GM20000 (cell line): ENCODE measurements at places on chromosomes 1 and 21.
A peak's percentile ranks its signal among the peaks of the same experiment; 100 is the strongest.

DNA sequence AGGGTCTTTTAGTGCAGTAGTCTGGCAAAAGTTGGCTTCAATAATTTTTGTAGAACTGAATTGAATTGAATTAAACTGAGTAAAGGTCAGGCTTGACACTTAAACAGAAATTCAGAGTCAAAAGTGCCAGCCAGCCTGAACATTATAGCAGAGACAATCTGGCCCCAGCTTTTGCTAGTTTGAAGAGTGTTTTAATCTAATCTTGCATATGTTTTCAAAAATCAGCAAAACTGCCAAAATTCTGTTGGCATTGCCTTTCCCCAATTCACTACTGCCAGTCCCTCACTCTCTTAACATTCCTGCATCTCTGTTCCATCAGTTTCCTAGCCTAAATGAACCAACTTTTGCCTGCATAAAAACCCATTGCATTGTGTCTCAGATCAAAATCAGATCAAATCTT lies 403.8 kb downstream of the NUF2 start:
- DNase-seq: no peak

DNA sequence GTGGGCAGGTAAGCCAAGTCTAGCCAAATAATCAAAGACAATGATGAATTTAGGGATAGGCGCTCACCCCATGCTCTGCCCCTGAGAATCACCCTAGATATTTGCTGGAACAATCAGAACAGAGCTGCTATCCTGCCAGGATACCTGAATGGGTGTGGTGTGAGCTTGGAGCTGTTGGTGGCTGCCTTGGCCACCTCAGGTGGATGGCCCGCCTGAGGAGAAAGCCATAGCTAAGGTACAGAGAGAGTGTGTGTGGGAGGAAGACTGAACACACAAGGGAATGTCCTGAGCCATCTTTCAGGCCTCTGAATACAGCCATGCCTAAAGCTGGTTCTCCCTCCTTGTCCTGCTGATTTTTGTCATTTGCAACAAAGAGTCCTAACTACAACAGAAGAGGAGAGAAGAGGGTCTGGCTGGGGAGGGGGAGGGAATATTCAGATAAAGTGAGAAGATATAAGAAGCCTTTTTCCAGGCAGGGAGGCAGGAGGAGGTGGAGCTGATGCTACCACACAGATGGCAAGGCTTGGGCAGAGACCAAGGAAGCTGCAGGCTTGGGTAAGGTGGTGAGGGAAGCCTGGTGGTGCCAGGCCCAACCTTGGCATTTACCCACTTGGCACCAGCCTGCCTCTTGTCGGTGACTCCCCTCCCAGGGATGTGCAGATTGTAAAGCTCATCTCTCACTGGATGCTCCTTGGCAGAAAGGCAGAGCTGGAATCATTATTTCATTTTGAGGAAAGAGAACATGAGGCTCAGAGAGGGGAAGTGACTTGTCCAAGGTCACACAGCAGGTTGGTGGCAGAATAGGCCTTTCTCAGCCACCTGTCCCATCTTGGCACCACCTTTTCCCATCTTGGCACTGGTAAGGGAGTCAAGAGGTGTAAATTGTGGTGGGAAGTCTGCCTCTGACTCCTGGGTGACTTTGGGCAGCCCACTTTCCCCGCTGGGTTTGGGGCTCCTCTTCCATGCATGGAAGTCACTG lies 49.7 kb downstream of the NKAIN1 start:
- no peak for DNase-seq

- peak; percentile 23 for DNase-seq
These were observed 370.6 kb downstream of the PTPRC start for GRCh38 chr1:199009447-199009846.

- DNase-seq: no peak
These were observed 18.5 kb upstream of the MTARC1 start for GRCh38 chr1:220768126-220768601.

GRCh38 chr1:230278871-230279582 lies 147.1 kb downstream of the PGBD5 start:
- no peak for DNase-seq

DNA sequence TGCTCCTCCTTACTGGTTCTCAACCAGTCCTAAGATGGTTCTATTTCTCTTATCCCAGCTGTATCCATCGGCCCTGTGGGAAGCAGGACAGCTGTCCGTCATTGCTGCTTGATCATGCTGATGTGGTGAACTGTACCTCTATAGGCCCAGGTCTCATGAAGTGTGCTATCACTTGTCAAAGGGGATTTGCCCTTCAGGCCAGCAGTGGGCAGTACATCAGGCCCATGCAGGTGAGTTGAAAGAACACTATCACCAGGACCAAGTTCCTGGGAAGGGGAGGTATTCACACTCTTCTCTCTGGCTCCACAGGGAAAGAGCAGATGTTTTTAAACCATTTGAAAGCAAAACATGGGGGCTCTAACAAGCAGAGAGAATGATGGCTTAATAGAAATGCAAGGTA lies 302.6 kb downstream of the PAPPA2 start:
- no peak for DNase-seq

GRCh38 chr1:225617479-225617878 lies 35.4 kb downstream of the ENAH start:
- no peak for DNase-seq

- no peak for DNase-seq
These were observed 56.5 kb downstream of the CAMSAP2 start for GRCh38 chr1:200795156-200795555.

DNA sequence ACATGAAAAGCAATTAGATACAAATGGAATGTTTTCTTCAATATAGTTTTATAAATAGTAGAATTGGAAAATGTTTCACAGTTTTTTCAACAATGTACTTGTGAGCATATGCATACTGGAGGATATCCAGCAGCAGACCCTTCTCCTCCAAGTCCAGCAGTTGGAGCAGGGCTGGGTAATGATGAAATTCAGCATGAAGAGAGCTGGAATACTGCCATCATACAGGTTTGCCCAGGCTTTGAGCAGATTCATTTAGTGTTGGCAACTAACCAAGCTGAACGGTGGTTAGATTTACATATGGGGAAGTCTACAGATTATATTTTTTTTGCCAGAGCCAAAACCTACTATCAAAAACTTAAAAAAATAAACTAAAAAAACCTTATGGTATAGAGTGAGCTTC lies 38.3 kb downstream of the WDR3 start:
- no peak for DNase-seq

DNA sequence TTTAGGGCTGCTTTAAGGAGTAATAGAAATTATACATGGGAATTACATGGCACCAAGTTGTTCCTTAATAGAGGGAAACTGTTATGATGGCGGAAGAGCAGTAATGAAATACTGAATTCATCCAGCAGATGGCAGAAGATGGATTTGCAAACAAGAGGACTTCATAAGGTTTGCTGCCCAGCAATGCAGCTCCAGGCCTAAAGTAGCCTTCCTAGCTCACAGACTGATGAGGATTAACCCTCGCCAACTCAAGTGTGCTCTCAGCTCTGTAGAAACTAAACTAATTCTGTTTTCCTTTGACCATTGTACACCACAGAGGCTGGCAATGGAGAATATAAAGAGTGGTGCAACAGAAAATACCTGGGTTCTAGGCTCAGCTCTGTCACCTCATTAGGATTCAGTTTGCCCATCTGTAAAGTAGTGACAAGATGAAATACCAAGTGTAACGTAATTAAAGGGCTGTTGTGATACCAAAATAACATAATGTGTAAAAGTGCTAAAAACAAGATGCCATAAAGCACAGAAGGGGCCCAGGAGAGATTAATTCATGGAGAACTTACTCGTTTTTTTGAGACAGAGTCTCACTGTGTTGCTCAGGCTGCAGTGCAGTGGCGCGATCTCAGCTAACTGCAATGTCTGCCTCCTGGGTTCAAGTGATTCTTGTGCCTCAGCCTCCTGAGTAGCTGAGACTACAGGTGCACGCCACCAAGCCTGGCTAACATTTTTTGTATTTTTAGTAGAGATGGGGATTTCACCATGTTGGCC lies 102.4 kb upstream of the SERBP1 start:
- DNase-seq: peak; percentile 51

GRCh38 chr1:108878678-108879077 lies 1.9 kb downstream of the GPSM2 start:
- DNase-seq: no peak

DNA sequence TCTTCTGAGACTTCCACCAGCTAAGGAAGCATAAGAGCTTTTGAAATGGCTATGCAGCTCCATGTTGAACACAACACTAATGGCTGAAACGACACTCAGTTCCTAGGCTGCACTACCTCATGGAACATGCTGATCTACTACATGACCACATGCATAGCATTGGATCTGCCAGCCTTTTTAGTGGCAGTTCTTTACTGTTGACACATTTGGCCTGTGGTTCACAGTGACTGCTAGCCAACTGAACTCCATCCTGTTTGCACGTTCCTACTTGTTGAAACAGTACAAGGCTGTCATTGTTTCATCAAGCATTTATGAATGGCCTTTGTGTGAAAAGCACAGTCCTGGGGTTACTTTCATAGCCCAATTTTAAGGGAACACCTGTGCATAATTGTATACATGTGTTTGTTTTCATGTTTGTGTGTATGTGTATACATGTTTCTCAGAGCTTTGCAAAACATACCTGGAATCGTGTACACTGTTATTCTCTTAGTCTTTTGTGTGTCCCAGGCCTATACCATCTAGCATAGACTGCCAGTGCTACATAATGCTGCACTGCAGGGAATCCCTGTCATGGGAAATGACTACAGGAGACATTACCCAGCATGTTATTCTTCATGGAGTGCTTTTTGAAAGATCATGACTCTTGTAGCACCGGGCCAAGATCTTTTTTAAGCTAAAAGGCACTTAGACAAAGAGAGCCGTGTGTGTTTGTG lies 179.6 kb upstream of the ESRRG start:
- DNase-seq: no peak

DNA sequence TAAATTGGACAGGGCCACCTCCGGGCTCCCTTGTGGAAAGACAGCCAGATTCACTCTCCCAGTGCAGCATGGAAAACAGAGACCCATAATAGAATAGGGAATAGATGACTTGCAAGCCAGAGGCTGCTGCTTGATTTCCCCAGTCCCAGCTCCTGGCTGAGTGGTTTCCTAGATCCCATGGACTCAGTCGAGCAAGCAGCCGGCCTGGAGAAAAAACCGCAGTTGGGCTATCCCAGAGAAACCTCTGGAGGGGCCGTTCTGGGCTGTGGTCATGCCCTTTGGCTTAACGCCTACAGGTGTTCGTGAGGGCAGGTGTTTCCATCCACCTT lies 61.7 kb downstream of the ELK4 start:
- no peak for DNase-seq

DNA sequence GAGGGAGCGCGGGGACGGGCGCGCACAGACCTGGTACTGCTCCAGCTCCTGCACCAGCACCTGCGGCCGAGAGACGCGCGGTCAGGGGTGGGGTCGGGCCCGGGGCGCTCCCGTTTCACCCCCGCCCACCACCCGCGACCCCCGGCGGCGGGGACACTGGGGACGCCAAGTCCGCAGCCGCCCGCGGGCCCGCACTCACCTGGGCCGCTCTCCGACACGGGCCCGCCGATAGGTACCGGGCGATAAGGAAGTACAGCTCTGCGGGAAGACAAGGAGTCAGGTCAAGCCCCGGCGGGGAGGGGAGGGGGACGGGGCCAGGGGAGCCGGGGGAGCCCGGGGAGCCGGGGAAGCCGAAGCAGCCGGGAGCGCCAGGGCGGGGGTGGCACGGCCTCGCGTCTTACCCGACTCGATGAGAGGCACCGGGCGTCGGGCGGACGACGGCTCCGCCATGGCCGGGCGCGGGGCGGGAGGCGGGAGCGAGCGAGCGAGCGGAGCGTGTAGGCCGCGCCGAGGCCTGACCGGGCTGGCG lies 326 bp downstream of the BRWD1 start:
- no peak for DNase-seq

DNA sequence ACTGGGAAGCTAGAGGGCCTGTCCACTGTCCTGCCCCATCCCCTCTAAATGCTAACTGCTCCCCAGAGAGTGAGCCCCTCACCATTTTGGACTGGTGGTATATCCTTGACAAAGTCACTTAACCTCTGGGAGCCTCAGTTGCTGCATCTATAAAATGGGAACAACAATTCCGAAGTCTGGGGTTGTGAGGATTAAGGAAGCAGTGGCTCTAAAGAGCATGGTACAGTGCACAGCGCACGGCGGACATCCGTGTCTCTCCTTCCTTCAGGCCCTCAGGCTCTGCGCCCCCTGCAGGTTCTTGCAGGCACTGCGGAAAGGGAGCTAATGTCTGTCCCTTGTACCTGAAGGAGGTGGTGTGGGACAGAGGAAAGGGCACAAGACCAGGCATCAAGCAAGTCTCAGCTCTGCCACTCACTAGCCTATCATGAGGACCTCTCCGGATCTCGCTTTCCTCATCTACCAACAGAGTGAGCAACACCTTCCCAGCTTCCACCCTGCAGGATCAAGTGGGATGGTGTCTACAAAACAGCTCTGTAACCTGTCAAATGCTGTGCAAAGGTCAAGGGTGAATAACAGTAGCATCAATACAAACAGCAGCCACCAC lies 20.1 kb downstream of the ECE1 start:
- DNase-seq: peak; percentile 82

DNA sequence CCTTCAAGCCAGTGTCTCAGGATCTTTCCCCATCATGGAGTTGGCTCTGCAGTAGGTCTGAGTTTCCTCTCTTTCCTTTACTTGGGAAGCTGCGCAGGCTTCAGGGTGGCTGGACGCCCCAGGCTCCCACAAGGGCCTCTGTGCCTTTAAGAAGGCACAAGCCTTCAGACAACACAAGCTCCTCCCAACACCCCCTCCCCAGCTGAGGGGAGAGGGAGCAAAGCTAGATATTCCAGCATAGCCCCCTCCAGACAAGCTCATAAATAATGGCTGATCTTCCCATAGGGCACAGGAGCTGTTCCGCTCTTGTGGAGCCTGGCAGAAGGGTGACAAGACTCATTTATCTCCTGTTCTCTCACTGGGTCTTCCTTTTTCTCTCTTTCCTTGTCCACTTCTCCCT lies 27.9 kb upstream of the ATP2B4 start:
- DNase-seq: no peak

GRCh38 chr1:67209521-67209920 lies 43.3 kb downstream of the IL23R start:
- no peak for DNase-seq

DNA sequence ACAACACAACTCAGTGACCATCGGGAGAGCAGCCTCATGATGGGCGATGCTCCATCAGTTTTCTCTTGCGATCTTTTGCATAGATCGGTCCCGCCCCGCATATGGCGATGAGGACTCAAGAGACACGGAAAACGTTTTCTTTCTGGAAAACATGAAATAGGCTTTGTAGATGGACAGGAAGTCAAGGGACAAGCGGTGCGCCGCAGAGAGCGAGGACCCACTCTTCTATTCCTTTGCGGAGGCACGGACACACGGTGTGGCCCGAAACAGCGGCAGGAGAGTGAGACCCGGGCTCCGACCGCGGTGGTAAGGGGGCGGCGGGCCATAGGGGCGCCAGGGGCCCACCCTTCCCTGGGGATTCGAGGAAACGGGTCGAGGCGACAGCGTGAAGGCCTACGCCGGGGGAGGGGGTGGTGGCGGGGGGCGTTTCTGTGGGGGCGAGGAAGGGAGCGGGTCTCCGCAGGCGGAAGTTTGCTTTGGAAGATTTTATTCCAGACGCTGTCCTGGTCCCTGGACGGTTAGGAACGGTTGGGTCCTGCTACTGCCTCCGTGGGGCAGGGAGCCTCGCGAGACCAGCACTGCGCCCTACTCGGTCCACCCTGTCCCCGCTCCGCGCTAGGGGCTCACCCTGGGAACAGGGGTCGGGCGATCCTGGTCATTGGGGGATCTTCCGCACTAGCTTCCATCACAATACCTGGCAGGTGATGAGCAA lies 796 bp upstream of the TDRKH start:
- no peak for DNase-seq
